ENCODE measurements at places on chromosomes 3 and 15.

GRCh38 chr15:100193277-100193860 is 148.4 kb downstream of the ADAMTS17 start:
- DNase-seq: no peak

DNA sequence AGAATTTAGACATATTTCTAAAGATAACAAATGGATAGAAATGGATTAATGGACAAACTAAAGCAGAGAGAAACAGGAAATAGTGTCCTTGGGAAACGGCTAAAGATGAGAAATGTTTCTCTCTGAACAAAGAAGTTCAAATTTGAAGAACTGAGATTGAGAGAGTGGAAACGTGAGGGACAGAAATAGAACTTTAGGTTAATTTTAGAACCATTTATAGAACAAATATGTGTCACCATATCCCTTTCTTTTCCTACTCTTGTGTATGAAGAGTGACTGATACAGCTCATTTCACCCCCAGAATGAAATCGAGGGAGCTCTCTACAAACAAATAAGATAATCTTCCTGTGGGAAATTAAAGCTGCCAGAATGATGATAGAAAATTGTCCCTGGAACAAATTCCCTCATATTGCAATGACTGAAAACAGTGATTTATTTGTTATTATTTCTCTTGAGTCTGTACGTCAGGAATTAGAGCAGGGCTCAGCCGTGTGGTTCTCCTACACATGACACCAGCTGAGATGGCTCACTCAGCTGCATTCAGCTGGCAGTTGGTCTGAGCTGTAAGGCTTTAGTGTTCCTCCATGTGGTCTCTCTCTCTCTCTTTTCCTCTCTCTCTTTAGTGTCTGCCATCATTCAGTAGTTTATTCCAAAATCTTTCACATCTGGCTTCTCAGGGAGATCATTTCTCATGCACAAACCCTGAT is 46.6 kb upstream of the ARPP21 start:
- no peak for DNase-seq

- DNase-seq: no peak
Observed at GRCh38 chr3:124768812-124769211, 38.6 kb downstream of the UMPS start.

DNA sequence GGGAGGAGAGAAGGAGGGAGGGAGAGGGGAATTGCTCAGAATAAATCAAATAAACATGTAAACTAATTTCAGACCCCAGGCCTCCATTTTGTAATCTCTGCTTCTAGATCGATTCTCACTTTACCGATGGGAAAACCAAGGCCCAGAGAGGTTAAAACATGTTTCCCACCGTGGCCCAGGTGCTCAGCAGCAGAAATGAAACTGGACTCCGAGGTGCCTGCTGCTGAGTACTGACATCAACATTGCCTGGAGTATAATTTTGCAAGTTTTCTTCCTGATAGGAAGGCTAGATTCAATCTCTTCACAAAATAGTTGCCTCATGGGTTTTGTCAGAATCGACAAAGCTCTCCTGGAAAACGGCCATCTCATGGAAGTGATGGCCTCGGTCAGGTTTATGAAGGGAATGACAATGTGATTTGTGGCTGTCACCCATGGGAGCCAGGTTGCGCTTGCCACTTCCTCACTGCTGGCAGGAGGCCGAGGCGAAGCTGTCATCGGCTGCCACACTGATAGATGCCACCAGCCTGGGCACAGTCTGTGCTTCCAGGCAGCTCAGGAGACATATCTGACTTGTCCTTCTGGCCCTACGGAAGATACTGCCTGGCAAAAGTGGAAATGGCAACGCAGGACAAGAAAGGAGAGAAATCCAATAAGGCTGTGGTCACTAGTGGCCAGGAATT is 133.1 kb upstream of the LRRN1 start:
- no peak for DNase-seq

DNA sequence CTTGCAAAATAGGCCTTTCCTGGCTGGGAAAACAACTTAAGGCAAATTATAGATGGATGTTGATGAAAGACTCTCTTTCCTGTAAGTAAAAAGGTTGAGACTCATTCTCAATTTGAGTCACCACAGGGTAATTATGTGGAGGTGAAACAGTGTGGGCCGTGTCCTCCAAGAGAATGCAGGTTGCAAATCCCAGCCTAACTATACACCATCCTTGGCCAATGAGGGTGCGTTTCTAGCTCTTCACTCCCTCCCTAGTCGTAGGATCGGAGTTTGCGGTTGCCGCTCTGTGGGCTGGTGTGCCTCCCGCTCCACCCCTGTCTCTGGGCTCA is 259.9 kb downstream of the PLCL2 start:
- no peak for DNase-seq

GRCh38 chr15:80620931-80621330 is 74.2 kb upstream of the ABHD17C start:
- no peak for DNase-seq

DNA sequence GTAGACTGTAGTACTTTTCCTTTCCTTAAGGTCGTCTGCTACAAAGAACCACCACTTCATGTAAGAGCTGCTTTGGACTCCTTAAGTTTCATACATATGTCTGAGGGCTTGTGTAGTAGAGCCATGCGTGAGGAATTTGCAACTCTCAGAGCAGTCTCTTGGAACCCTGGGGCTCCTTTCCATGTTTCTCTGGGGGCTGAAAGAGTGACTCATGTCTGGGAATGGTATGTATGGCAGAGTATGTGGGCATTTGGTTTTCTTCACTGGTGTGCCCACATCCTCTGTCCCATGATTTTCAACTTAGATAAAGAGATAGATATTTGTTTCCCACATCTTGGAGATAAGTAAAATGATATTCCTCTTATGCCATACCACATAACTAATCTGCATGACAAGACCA is 20.6 kb upstream of the RBM5 start:
- DNase-seq: no peak

- no peak for DNase-seq
Observed at GRCh38 chr3:40846451-40846850, 321.7 kb downstream of the ZNF621 start.

DNA sequence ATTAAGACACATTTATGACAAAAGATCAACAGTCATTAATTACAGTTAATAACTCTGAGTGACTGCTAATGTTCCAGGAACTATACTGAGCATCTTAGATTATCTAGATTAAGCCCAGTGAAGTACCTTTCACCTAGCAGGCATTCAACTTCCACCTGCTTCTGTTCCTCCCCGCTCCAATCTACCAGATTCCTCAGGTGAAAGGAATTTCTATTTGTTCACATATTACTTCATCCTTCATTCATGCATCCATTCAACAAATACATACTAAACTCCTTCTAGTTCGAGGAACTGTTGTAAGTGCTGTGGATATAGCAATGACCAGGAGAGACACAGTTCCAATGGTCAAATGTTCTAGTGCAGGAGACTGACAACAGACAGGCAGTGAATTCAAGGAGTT is 139.3 kb downstream of the FILIP1L start:
- no peak for DNase-seq

DNA sequence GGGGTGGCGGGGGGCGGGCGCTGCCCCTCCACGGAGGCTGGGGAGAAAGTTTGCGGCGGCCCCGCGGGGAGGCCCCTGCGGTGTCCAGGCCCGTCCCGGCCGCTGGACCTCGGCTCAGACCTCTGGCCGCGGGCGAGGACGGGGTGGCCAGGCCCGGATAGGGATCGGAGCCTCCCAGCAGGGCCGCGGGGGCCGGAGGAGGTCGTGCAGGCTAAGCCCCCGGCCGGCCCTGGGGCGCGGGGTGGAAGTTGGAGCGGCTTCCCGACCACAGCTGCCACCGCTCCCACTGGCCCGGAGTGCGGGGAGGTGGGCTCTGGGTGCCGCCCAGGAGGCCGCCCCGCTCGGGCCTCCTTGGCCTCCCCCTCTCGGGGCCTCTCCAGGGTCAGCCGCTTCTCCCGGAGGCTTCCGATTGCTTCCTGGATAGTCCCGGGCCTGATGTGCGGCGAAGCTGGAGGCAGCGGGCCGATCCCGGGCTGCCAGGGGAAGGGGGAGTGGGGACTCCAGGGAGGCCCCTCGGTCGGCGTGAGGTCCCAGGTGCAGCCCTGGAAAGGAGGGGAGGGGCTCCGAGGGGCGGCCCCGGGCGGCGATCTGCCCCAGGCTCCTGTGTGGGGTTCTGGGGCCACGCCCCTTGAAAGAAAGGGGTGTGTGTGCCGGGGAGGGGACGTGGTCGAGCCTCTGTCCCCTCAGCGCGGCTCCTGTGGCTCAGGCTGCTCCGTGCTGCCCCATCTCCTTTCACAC is 907 bp downstream of the PLXNA1 start:
- no peak for DNase-seq

DNA sequence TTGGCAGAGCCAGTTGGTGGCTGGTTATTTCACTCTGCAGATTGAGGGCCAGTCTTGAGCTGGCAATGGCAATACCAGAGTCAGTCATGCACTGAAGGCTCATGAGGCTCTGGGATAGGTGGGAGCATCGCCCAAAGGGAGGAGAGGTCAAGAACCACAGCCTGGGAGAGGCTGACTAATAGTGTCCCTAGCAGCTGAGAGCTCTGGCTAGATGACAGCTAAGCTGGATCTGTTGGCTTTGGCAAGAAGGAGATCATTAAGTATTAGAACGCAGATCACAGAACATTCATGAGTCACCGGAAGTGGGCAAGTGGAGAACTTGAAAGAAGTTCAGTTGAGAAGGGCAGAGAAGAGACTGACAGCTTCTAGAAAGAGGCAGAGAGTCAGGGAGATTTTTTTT is 521.1 kb downstream of the NR2F2 start:
- no peak for DNase-seq

DNA sequence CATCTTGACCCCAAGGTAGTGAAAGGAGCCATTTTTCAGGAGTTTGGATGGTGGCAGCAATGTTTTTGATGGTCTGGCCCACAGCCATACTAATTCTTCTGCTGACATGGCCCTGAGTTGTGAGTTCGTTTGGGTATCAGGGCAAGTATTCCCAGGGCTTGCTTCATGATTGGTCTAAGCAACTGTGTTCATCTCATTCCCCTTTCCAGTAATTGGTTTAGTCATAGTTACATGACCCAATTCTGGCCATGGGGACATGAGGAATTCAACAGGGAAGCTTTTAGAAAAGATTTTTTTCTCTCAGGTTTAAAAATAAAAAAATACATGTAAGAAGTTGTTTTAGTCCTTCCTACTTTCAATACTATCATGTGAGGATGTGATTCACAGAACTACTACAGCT is 150.5 kb upstream of the NPHP3 start:
- no peak for DNase-seq

- no peak for DNase-seq
Observed at GRCh38 chr15:89396723-89397652, 62.4 kb upstream of the POLG start.

- DNase-seq: no peak
Observed at GRCh38 chr3:31815631-31816440, 165.2 kb downstream of the OSBPL10 start.

- no peak for DNase-seq
Observed at GRCh38 chr15:32677238-32677750, 35.8 kb downstream of the SCG5 start.

GRCh38 chr3:21942328-21942727 is 191.3 kb upstream of the ZNF385D start:
- peak; percentile 39 for DNase-seq

DNA sequence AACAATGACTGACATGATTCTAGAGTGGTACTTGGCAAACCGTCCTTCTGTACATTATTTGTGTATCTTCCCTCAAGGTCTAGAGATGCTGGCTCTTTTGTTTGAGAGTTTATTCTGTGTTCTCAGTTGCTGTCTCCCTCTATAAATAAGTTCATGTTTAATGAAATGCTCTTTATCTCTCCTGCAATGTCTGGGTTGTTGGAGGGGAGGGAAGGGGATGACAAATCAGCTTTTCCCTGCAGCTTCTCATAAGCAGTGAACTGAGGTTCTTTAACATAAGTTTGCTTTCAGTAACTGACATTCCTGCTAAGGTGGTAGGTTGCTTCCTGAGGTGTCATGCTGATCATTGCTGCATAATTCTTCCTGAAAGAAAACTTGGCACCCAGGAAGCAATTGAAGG is 21.8 kb downstream of the ITPR1 start:
- DNase-seq: no peak

GRCh38 chr3:36923981-36924743 is 20.7 kb downstream of the TRANK1 start:
- no peak for DNase-seq

GRCh38 chr3:13134166-13134878 is 61.1 kb upstream of the IQSEC1 start:
- no peak for DNase-seq

GRCh38 chr3:13577181-13578121 is 28.5 kb downstream of the FBLN2 start:
- DNase-seq: no peak

- DNase-seq: no peak
Observed at GRCh38 chr15:80587007-80587406, 108.1 kb upstream of the ABHD17C start.

DNA sequence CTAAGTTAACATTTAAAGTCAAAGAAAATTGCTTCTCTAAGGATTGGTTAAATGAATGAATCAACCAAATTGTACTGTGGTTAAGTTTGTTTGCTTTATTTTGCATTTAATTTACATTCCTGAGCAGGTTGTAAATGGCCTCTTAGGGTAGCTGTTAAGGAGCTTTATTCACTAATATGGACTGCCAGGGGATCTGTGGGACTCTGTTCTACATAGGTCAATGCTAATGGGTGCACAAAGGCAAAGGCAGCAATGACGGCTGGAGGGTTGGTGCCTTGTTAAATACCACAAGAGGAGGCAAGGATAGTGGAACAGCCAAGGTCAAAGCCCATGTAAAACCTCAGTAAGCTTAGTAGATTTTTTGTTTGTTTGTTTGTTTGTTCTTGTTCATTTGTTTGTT is 89.3 kb upstream of the P2RY1 start:
- no peak for DNase-seq

GRCh38 chr3:127172781-127173515 is 20.0 kb upstream of the PRR23E start:
- DNase-seq: no peak

- no peak for DNase-seq
Observed at GRCh38 chr3:128282380-128283196, 129.3 kb downstream of the EEFSEC start.

GRCh38 chr3:86645756-86646155 is 345.2 kb downstream of the VGLL3 start:
- no peak for DNase-seq

DNA sequence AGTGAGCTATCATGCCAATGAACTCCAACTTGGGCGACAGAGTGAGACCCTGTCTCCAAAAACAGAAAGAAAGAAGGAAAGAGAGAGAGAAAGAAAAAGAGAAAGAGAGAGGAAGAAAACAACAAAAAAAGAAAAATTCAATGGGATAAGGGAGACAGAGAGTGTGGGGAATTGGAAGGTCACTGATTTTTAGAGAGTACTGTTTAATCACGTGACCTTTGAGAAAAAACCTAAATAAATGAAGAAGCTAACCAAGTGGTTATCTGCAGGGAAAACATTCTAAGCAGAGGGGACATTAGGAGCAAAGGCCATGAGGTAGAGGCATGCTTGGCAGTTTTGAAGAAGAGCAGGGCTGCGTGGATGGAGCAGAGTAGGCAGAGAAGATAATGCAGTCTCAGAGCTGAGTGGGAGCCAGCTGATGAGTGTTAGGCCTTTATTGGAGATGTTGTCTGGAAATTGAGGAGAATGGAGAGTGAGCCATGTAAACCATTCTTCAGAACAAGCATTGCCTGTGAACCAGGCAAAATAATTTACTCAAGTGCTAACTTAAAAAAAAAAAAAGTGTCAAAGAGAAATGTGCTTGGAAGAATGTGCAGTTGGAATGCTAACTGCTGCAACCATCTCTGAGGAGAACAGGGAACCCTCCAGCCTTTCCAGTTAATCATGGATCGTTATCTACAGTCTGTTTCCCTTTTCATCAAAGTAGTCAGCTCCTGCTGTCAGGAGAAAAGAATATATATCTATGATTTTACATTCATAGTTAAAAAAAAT is 377.3 kb upstream of the SEMA6D start:
- DNase-seq: no peak

Measured in Panc1 (cell line).